NCI-H1694 treated with DMSO at 0.1 percent for 48 hours (cell line): ENCODE measurements at places on chromosomes 5 and 9.

DNA sequence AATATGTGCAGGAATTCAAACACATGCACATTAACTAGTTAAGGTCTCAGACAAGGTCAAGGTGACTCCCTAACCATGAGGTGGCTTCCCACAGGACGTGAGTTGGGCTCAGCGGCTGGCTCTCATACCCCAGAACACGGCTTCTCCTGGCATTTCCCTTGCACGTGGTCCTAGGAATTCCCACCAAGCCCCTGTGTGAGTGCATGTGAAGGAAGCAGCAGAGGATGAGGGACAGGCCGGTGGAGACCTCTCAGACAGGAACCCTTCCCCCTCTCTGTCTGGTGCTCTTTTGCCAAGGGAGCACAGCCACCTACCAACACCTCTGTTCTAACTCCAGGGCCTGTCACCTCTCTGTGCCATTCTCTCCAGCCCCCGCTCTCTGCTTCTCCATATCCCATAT lies 271.0 kb downstream of the FSTL4 start:
- DNase-seq, result no peak

GRCh38 chr5:62041156-62041756 lies 264.8 kb upstream of the KIF2A start:
- no peak for DNase-seq

GRCh38 chr9:109816490-109816889 lies 36.5 kb downstream of the PALM2AKAP2 start:
- no peak for DNase-seq

DNA sequence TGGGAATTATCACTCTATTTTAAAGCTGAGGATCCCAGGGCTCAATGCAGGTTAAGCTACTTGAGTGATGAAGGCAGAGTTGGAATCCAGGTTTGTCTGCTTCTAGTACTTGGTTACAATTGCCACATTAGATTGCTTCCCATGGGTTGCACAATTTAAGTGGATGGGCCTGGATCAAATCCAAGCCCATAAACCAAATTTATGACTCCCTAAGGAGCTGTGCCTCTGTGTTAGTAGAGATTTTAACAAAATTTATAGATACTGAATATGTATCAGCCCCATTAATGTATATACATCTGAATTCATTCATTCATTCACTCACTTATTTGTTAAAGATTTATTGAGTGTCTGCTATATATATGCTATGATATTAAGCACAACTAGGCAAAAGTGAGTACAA lies 332.3 kb upstream of the KLF9 start:
- no peak for DNase-seq

DNA sequence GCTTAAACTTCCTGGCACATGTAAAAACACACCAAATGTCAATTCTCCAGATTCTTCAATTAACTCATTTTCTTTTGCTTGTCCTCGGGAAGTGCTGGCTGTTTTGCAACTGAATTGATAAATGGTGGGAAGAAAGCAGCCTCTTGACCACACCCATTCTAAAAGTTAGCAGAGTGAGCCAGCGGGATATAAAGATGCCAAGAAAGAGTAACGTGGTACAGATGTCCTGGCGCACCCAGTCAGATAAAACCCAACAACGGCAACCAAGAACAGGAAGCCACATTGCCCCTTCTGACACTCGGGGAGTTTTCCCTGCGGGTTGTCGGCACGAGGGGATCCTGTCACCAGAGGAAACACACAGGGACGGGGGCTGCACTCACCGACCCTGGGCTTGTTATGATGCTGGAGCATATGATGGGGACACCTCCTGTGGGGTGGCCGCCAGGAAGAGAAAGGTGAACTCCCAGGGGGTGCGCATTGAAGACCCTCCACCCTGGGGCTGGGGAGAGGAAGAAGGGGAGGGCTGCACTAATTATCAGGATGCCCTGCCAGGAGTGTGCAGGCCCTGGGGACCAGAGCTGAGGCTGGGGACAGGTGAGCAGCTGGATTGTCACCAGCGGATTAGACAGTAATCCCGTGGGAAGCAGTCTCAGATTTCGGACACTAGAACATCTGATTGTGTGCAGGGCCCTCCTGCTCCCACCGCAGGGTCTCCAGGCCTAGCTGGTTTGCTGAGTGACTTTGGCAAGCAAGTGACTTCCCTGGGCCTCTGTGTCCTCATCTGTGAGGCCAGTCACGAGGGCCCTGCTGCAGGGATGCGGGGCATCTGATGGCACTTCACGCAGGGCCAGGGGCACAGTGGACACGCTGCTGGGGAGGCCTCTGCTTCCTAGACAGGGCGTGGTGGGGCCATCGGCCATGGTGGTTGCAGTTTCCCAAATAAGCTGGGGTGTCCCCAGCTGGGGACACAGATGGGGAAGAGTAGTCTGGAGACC lies 59.2 kb downstream of the CRB2 start:
- no peak for DNase-seq
